Natural killer cell treated with Interleukin-12 subunit alpha and Interleukin-12 subunit beta and Interleukin-15 and Interleukin-18, amount 100 ng/mL, for 72 hours (primary cell): ENCODE measurements at places on chromosomes 13 and 19. TPM values are rescaled to one million over a fixed set of nuclear protein-coding genes. Genes with fewer than 3 reads are reported as not detected.

ZNF284 gene
- total RNA-seq: 1.8 TPM

GRCh38 chr13:50016444-50016843, 1.2 kb downstream of the KCNRG start:
- peaks cover 19% of the 10 kb centered on the region for H3K4me1 ChIP-seq
- no peak for DNase-seq
- no peak overlapping the region for H3K4me3 ChIP-seq

DNA sequence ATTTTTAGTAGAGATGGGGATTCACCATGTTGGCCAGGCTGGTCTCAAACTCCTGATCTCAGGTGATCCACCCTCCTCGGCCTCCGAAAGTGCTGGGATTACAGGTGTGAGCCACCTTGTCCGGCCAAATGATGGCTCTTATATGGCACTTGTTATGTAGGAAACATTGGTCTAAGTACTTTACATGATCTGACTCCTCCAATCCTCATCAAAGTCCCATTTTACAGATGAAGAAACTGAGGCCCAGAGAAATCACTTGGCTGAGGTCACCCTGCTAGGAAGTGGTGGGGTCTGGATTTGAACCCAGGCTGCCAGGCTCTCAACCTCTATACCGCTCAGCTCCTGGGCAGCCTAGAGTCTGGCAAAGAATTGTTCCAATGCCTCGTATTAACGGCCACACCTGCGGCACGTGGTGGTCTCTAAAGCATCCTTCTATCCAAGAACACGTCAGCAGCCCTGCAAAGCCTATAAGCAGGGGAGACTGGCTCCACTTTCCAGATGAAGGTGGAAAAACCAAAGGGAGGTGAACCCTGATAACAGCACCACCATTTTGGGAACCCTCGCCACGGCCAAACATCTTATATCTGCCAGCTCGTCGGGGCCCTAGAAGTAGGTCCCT, 18.1 kb downstream of the SHANK1 start:
- peaks cover 28% of the 10 kb centered on the region for H3K27me3 ChIP-seq
- H3K27ac ChIP-seq: no peak overlapping the region

GRCh38 chr19:29581398-29581797, 24.7 kb upstream of the POP4 start:
- peaks cover 43% of the 10 kb centered on the region for H3K27me3 ChIP-seq
- no peak overlapping the region for H3K27ac ChIP-seq
- peaks cover 4% of the 10 kb centered on the region for H3K36me3 ChIP-seq
- no peak for DNase-seq
- no peak overlapping the region for H3K4me3 ChIP-seq
